ENCODE measurements at places on chromosomes 13 and 19. TPM values are rescaled to one million over a fixed set of nuclear protein-coding genes. Genes with fewer than 3 reads are reported as not detected.
A peak's percentile ranks its signal among the peaks of the same experiment; 100 is the strongest.

Gene SCEL
- 2.5 TPM for total RNA-seq

Gene FXYD7
- 1.2 TPM for total RNA-seq

Gene PIP5K1C
- total RNA-seq, result 87.0 TPM

Gene MIA
- 2.4 TPM for total RNA-seq

GRCh38 chr19:40932008-40932959 lies 50.3 kb upstream of the CYP2A7 start:
- no peak for DNase-seq
- no peak overlapping the region for H3K4me3 ChIP-seq
- H3K36me3 ChIP-seq, result no peaks in the 10 kb centered on the region
- H3K27ac ChIP-seq, result no peak overlapping the region
- H3K4me1 ChIP-seq, result no peaks in the 10 kb centered on the region

DNA sequence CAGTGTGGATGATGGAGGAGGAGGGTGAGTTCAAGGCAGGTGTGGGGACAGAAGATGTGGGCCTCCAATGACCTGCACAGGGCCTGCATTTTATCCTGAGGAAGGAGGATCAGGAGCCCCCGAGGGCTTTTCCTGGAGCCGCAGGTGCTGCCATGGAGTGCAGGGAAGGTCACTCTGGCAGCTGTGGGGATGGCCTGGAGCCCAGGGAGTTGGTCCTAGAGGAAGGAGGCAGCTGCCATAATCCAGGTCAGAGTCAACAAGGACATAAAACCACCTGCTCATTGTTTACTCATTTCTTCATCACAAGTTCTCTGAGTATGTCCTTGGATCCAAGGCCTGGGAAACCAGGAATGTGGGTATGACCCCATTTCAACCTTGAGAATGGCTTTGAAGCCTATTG lies 87.2 kb downstream of the SCGB2B2 start:
- DNase-seq, result no peak
- H3K27me3 ChIP-seq, result no peaks in the 10 kb centered on the region
- no peak overlapping the region for H3K4me3 ChIP-seq
- no peak overlapping the region for H3K27ac ChIP-seq
- no peaks in the 10 kb centered on the region for H3K4me1 ChIP-seq

DNA sequence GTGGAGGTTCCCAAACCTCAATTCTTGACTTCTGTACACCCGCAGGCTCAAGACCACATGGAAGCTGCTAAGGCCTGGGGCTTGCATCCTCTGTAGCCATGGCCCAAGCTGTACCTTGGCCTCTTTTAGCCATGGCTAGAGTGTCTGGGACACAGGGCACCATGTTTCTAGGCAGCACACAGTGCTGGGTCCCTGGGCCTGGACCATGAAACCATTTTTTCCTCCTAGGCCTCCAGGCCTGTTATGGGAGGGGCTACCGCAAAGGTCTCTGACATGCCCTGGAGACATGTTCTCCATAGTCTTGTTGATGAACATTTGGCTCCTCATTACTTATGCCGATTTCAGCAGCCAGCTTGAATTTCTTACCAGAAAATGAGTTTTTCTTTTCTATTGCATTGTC lies 701.4 kb downstream of the FGF9 start:
- no peak for DNase-seq
- no peaks in the 10 kb centered on the region for H3K27me3 ChIP-seq
- H3K4me1 ChIP-seq, result no peaks in the 10 kb centered on the region

DNA sequence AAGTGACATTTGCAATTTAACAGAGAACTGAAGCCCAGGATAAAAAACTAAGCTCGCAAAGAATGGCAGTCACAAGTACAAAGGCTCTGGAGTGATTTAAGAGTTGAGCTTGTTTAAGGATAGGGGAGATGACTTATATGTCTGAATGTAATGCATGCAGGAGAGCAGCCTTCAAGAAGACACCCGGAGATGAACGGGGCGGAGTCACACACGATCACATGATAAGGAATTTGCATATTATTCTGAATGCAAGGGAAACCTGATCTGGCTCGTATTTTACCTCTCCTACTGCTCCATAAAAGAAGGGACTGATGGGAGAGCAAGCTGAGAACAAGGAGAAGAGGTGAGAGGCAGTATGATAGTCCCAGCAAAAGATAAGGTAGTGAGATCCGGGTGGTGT lies 12.9 kb downstream of the TBC1D4 start:
- no peak overlapping the region for H3K4me3 ChIP-seq
- no peak overlapping the region for H3K27ac ChIP-seq
- H3K36me3 ChIP-seq, result no peaks in the 10 kb centered on the region

GRCh38 chr19:39833464-39834286 lies at the start of gene DYRK1B:
Gene DYRK1B (minus strand): TSS chr19:39834162. CDS start chr19:39831867, 2,295 bp downstream.
- H3K27me3 ChIP-seq, result no peaks in the 10 kb centered on the region
- H3K27ac ChIP-seq, result peak within 1 kb of the TSS; percentile 90
- peak within 1 kb of the TSS; percentile 93 for H3K4me3 ChIP-seq
- peak; percentile 99 for DNase-seq

GRCh38 chr13:72458701-72459100 lies 268.7 kb downstream of the MZT1 start:
- H3K4me1 ChIP-seq, result peaks cover 4% of the 10 kb centered on the region
- H3K4me3 ChIP-seq, result no peak overlapping the region
- no peak for DNase-seq
- H3K36me3 ChIP-seq, result no peaks in the 10 kb centered on the region
- no peak overlapping the region for H3K27ac ChIP-seq

DNA sequence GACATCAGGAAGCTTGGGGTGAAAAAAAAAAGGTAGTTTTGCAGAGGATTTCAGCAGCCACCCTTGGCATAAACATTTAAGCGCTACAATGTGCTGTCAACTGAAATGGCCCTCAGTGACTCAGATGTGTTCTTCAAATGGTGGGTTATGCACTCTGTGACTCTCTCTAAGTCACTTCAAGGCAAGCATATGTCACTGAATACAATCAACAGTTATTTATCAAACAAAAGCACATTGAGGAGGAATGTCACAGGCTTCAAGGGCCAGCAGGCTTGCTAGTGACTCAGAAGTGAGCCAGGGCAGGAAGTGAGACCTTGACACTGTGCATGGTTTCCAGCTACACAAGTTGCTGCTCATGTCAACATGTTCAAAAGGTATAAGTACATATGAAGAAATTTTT lies 523.7 kb upstream of the HTR2A start:
- no peaks in the 10 kb centered on the region for H3K4me1 ChIP-seq
- no peak for DNase-seq
- no peaks in the 10 kb centered on the region for H3K27me3 ChIP-seq
- no peak overlapping the region for H3K27ac ChIP-seq
- H3K4me3 ChIP-seq, result no peak overlapping the region

GRCh38 chr13:48729856-48730255 lies 76.1 kb downstream of the CYSLTR2 start:
- H3K4me3 ChIP-seq, result no peak overlapping the region
- no peak for DNase-seq
- H3K27ac ChIP-seq, result no peak overlapping the region
- no peaks in the 10 kb centered on the region for H3K27me3 ChIP-seq
- H3K36me3 ChIP-seq, result no peaks in the 10 kb centered on the region

DNA sequence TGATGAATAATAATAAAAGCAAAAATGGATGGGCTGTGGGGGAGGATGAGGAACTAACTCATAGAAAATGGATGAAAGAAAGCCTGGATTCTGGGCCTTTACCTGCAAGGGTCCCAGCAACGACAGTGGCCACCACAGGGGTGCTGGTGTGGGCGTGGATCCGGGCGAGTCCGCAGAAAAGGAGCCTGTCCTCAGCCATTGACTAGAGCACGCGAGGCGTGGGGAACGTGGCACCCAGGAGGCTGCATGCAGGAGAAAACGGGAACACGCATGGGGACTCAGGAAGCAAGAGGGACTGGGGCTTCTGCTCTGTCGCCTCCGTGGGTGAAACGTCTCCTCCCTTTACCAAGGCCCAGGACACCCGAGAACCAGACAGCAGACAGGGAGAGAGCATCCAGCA lies 25.8 kb upstream of the DPRX start:
- DNase-seq, result no peak
- no peak overlapping the region for H3K4me3 ChIP-seq
- no peaks in the 10 kb centered on the region for H3K4me1 ChIP-seq
- H3K36me3 ChIP-seq, result no peaks in the 10 kb centered on the region

DNA sequence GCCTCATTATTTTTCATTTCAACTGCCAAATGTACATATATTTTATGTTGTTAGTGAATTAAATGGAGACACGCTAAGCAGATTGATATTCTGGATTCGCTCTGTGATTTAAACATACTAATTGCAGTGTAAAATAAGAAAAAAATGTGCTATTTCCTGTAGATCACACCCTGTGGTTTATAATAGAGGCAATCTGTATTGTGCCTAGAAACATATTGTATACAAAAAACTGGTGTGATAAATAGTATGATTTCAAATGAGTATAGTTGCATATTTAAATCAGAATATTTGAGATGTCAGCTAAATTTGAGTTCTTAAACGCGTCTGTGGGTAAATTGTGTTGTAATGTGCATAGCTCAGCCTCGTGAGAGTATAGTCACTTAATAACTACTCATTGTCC lies 643.9 kb downstream of the TBC1D4 start:
- H3K36me3 ChIP-seq, result no peaks in the 10 kb centered on the region
- H3K4me3 ChIP-seq, result no peak overlapping the region
- no peak overlapping the region for H3K27ac ChIP-seq
- DNase-seq, result no peak
- H3K27me3 ChIP-seq, result no peaks in the 10 kb centered on the region
- H3K4me1 ChIP-seq, result no peaks in the 10 kb centered on the region

DNA sequence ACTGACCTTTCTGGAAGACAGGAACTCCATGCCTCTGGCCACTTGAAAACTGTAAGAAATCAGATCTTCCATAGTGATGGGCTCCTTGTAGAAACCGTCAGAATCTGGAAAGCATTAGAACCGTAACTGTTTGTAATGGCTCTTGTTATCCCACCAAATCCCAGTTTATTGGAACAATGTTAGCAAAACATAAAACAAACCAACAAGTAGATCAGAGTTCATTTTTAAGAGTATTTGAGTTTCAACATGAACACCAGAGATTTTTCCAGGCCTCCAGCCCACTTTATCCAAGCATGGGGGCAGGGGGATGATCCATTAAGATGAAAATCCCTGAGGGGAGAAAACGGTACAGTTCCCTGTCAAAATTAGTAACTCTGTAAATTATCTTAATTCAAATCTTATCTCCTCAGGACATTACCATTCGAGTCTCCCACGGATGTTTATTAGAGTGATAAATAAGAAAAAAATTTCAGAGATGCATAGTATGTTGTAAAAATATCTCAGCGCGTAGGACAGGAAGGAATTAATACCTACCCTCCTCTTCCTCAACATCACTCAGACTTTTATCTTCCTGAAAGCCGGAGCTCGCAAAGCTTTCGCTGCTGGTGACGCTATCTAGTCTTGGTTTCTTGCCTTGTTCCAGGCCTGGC lies 172.5 kb downstream of the FLT1 start:
- H3K36me3 ChIP-seq, result no peaks in the 10 kb centered on the region
- peaks cover 7% of the 10 kb centered on the region for H3K4me1 ChIP-seq
- no peak overlapping the region for H3K27ac ChIP-seq
- no peak for DNase-seq
- H3K27me3 ChIP-seq, result no peaks in the 10 kb centered on the region

GRCh38 chr13:91162180-91162579 lies 185.3 kb upstream of the MIR17HG start:
- DNase-seq, result no peak
- no peaks in the 10 kb centered on the region for H3K27me3 ChIP-seq
- no peaks in the 10 kb centered on the region for H3K4me1 ChIP-seq
- no peak overlapping the region for H3K27ac ChIP-seq
- H3K4me3 ChIP-seq, result no peak overlapping the region

- no peaks in the 10 kb centered on the region for H3K4me1 ChIP-seq
- no peaks in the 10 kb centered on the region for H3K27me3 ChIP-seq
- no peak overlapping the region for H3K27ac ChIP-seq
- no peak overlapping the region for H3K4me3 ChIP-seq
- DNase-seq, result no peak
- H3K36me3 ChIP-seq, result no peaks in the 10 kb centered on the region
Measured at GRCh38 chr13:34408640-34409039, 533.4 kb upstream of the NBEA start.

GRCh38 chr19:44698492-44699201 lies at the start of gene CEACAM16:
Gene CEACAM16 (plus strand): TSS chr19:44699151. CDS start chr19:44701457, 2,306 bp downstream.
- H3K4me1 ChIP-seq, result no peaks in the 10 kb centered on the region
- DNase-seq, result no peak
- H3K27me3 ChIP-seq, result no peaks in the 10 kb centered on the region

DNA sequence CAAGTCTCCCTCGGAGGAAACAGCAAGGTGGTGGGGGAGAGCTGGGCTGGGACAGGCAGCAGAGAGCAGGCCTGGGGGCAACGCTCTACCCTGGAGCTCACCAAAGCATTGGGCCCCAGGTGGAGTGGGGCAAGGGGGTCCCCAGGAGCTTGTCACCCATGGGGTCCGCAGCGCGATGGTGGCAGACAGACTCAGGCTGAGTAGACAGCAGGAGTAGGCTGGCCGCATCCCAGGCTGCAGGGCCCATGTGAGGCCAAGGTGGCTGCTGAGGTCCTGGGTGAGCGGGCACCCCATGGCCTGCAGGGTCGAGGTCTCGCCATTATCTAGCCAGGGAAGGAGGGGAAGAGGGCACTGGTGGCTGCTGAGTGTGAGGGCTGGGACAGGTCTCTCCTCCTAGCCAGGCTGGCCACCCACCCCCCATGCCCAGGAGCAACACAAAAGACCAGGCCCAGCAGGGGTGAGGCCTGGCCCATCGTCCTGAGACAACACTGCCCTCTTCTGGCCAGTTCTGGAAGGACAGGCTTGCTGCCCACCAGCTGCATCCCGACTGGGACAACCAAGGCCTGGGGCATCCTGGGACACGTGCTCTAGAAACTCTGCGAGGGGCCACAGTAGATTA lies 33.1 kb downstream of the CEBPG start:
- no peaks in the 10 kb centered on the region for H3K36me3 ChIP-seq
- H3K4me1 ChIP-seq, result no peaks in the 10 kb centered on the region
- H3K4me3 ChIP-seq, result no peak overlapping the region
- no peak overlapping the region for H3K27ac ChIP-seq
- no peaks in the 10 kb centered on the region for H3K27me3 ChIP-seq
- peak; percentile 79 for DNase-seq

DNA sequence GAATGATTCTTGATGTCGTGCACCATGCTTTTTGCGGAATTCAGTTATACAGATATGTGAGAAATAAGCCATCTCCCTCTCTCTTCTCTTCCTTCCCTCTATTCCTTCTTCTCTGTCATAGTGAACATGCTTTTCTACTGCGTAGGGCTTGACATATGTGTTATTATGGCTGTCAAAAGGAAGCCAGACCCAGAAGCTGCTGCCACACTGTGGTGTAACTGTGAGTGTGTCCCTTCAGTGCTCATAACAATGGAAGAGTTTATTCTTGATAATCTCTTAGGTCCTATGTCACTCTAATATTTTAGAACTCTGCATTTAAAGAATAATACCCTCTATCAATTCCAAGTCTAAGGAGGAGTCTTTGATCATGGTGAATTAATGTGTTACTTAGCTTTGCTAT lies 208.9 kb upstream of the TMTC4 start:
- no peak for DNase-seq
- no peak overlapping the region for H3K27ac ChIP-seq
- H3K27me3 ChIP-seq, result no peaks in the 10 kb centered on the region
- no peaks in the 10 kb centered on the region for H3K4me1 ChIP-seq
- no peak overlapping the region for H3K4me3 ChIP-seq
- H3K36me3 ChIP-seq, result no peaks in the 10 kb centered on the region

- no peaks in the 10 kb centered on the region for H3K27me3 ChIP-seq
- peaks cover 23% of the 10 kb centered on the region for H3K4me1 ChIP-seq
- no peak overlapping the region for H3K4me3 ChIP-seq
- no peak overlapping the region for H3K27ac ChIP-seq
- DNase-seq, result no peak
- H3K36me3 ChIP-seq, result no peaks in the 10 kb centered on the region
Measured at GRCh38 chr19:19420570-19421298, 15.3 kb downstream of the GATAD2A start.
